Kidney capillary endothelial cell (primary cell): ENCODE measurements at places on chromosomes 3 and 15.

GRCh38 chr3:168470380-168470779 is 374.7 kb upstream of the GOLIM4 start:
- DNase-seq, result no peak

DNA sequence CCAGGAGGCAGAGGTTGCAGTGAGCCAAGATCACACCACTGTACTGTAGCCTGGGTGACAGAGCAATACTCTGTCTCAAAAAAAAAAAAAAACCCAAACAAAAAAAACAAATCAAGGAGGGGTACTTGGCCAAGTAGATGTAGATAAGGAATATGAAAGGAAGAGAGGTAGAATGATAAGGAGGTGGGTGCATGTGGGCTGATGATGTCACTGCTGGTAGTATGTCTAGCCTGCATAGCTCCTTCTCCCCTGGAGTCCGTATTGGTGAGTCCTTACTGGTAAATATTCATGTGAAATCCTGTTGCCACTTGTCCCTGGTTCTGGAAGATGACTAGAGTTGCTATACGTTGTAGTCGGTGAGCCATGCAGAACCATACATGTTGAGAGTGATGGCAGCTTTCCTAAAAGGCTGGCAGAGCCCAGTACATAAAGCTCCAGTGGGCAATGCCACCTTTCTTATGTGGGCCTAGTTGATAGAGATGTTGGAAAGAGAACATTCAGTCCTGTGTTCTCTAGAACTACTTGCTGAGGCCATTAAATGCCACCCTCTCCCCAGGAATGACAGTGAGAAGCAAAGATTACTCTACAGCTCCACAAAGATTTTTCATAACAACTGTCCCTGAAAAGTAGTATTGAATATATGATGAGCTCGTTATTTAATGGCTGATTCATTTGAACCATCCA is 11.0 kb downstream of the KAT2B start:
- no peak for DNase-seq

GRCh38 chr3:45460361-45460760 is 72.0 kb downstream of the LARS2 start:
- no peak for DNase-seq

DNA sequence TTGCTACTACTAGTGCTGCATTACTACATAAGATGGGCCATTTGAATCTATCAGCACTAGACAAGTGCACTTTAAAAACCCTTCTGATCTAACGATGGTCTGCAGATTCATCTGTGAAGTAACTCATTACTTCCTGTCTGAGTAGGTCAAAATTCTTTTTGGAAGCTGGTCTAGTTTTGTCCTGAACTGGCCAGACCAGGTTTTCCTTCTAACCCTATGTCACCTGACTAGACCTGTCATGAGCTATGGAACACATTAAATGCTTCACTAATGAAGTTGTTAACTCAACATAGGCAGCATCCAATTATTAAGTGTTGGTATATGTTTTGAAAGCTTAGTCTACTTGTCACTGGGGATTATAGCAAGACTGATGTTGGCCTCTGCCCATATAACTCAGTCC is 10.1 kb upstream of the RBM5 start:
- no peak for DNase-seq

- DNase-seq, result peak; percentile 73
Observed at GRCh38 chr3:46705751-46706552, 4.8 kb downstream of the TMIE start.

- no peak for DNase-seq
Observed at GRCh38 chr3:149203758-149204157, 17.9 kb downstream of the CP start.

DNA sequence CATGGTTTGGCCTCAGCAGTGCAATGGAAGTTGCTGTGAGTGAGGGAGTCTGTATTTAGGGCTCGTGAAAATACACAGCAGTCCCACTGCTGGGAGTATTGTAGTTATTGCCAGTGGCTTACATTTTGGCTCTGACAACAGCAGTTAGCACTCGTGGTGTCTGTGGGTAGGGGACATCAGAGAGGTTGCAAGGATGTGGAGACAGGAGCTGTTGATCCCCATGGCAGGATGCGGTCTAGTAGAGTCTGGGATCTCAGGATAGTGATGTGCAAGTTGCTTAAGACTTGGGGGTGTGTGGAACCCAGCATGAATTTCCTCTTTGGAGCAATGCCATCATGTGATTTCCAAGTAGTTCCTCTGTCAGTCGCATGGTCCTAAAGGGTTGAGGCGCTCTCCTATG is 59.9 kb downstream of the GALK2 start:
- DNase-seq, result no peak

GRCh38 chr15:74631935-74632560 is 16.4 kb downstream of the CLK3 start:
- DNase-seq, result peak; percentile 48
